Esophagus squamous epithelium (tissue), 5 donors: ENCODE measurements at places on chromosomes 12 and 14.

DNA sequence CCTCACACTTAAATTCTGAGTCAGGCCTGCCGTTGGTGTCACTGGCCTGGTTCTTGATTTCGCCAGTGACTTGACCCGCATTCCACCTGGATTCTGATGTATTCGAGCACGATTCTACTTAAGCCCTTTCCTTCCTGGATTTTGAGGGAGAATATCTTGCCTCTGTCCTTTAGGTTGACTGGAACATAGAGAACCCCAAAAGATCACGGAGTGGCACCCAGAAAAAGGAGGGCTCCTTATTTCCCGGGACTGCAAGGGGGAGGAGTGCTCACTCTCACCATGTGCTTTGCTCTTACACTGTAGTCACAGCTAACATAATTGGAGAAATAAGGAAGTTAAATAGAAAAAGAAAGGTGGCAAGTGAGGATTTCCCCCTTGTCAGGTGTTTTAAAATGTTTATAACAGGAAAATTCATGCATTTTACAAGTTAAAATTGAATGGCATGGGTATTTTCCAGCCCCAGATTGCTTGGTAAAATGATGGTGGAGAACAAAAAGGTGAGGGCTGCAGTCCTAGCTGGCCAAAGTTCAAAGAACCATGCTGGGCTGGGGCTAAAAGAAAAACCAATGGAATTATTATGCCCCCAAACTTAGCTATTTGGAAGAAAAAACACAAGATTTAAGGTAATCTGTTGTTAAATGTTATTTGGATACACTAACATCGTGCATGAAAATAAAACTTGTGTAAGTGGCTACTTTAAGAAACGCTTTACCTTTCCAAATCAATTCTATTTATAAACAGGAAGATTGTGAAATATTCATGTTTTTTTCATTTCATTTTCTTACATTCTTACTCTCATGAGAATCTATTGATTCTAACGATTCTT is 8.9 kb downstream of the FOXA1 start:
- no peaks in the 10 kb centered on the region for H3K36me3 ChIP-seq
- peaks cover 95% of the 10 kb centered on the region for H3K27me3 ChIP-seq
- peak overlapping the region; percentile 92 for H3K27ac ChIP-seq
- DNase-seq = no peak

DNA sequence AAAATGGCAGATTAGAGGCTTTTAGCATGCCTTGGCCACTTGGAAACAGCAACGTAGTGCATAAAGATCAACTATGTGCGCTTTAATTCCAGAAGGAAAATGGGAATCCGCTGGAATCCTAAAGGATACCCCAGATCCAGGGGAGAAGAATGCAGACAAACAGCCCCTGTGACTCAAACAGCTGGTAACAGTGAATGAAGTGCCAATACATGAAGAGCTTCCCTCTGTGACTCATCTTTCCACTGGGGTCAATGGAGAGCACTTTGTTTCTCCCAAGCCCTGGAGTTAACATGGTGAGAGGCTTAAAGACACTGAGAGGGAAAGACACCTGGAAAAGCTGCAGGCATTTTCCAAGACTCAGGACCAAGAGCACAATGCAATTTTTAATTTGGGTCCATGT is 263.1 kb downstream of the CEP128 start:
- no peak overlapping the region for H3K27ac ChIP-seq
- no peak for DNase-seq
- no peaks in the 10 kb centered on the region for H3K36me3 ChIP-seq
- no peaks in the 10 kb centered on the region for H3K4me1 ChIP-seq

GRCh38 chr14:84273181-84273580 is 1256.8 kb upstream of the FLRT2 start:
- no peak for DNase-seq
- no peaks in the 10 kb centered on the region for H3K27me3 ChIP-seq
- H3K4me1 ChIP-seq = no peaks in the 10 kb centered on the region
- no peaks in the 10 kb centered on the region for H3K36me3 ChIP-seq

GRCh38 chr12:101086490-101087135 is 123.4 kb downstream of the SLC5A8 start:
- H3K27ac ChIP-seq = no peak overlapping the region
- no peak for DNase-seq
- no peaks in the 10 kb centered on the region for H3K27me3 ChIP-seq
- H3K36me3 ChIP-seq = no peaks in the 10 kb centered on the region
- no peak overlapping the region for H3K4me3 ChIP-seq

DNA sequence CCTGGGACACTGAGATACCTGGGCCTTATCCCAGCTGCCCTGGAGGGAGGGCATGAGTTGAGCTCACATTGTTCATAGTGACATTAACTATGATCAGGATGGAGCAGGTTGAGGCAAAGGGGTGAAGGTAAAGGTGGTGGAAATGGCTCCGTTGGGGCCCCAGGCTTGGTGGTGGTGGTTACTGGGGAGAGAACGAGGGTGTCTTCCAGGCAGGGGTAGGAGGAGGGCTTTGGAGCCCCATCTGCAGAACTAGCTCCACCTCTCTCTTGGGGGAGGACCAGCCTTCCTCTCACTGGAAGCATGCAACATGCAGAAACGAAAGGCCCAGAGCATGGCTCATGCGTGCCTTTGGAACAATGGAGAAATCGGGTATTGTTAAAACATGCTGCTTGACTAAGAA is 217.0 kb downstream of the SLC41A2 start:
- no peak for DNase-seq

DNA sequence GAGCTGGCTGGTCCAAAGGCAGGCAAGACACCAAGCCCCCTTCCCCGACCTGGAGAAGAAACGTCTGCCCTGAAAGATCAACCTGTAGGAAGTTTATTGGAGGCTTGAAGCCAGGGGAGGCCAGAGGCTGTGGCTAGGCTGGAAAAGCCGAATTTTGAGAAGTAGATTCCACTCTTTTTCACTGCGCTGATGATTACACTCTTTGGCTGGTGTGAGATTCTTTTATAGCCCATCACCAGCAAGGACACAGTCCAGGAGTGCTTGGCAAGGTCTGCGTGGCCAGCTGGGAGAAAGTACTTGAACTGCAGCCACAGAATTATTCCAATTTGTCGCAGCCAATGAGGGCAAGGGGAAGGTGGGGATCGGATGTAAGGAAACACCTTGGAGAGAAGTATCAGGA is 45.0 kb downstream of the SYNE3 start:
- H3K4me1 ChIP-seq = peaks cover 24% of the 10 kb centered on the region
- H3K36me3 ChIP-seq = peaks cover 5% of the 10 kb centered on the region
- H3K27ac ChIP-seq = no peak overlapping the region
- no peaks in the 10 kb centered on the region for H3K27me3 ChIP-seq

GRCh38 chr12:89965993-89966392 is 257.4 kb upstream of the ATP2B1 start:
- no peaks in the 10 kb centered on the region for H3K4me1 ChIP-seq
- DNase-seq = no peak
- H3K36me3 ChIP-seq = no peaks in the 10 kb centered on the region
- no peaks in the 10 kb centered on the region for H3K27me3 ChIP-seq

GRCh38 chr12:83801972-83802371 is 1110.6 kb downstream of the SLC6A15 start:
- H3K27me3 ChIP-seq = no peaks in the 10 kb centered on the region
- no peaks in the 10 kb centered on the region for H3K36me3 ChIP-seq
- H3K27ac ChIP-seq = no peak overlapping the region
- H3K4me1 ChIP-seq = no peaks in the 10 kb centered on the region

- no peak for DNase-seq
- H3K27ac ChIP-seq = no peak overlapping the region
- no peaks in the 10 kb centered on the region for H3K4me1 ChIP-seq
- no peaks in the 10 kb centered on the region for H3K27me3 ChIP-seq
- H3K4me3 ChIP-seq = no peak overlapping the region
Measured at GRCh38 chr12:42564996-42565395, 24.6 kb downstream of the PRICKLE1 start.

DNA sequence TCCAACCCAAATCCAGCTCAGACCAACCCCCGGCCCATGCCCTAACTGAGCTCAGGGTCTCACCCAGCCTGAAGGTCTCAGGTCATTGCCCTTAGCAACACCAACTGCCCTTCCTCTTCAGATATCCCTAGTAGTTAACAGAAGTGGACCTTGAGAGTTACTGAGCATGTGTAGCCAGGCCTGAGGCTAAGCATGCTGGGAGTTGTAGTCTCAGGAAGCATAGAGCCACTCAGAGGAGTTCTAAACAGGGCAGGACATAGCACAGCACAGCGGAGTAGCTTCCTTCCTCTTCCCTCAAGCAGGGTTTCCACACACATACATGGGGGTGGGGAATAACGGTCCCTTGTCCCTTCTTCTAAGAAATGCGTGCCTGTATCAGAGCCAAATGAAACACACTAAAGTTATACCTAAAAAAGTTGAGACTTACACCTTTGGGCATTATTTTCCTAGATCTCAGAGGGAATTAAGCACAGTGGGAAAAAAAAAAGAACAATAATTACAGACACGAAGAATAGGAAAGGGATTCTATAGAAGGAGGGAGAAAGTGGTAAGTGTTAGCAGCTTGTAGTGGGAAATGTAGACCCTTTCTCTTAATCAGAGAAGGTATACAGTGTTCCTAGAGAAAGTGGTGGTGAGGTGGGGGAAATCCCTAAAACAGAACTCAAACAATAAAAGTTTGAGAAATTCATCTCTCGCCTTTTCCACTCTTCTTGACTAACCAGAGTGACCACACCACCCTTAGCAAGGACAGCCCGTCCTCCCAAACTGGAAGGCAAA is 4.4 kb downstream of the KMT2D start:
- H3K36me3 ChIP-seq = peaks cover 30% of the 10 kb centered on the region
- no peak overlapping the region for H3K4me3 ChIP-seq
- DNase-seq = peak; percentile 23
- H3K4me1 ChIP-seq = peaks cover 38% of the 10 kb centered on the region

DNA sequence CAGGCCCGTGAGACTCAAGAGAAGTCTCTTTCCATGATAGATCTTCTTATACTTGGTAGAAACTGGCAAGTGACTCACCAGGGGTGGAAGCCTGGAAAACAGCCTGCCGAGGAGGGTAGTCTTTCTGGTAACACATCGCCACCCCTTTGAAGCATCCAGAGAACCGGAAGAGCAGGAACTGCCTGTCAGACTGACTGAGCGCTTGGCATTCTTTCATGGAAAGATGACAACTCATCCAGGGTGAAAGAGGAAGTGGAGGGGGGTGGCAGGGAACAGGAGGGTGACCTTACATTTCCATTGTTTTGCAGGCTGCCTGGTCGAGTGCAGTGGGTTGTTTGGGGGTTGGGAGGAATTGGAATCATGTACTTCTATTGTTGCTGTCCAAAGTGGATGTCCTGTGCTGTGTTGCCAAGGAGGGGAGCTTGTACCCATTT is 34.5 kb downstream of the PRKCH start:
- no peaks in the 10 kb centered on the region for H3K4me1 ChIP-seq
- H3K27me3 ChIP-seq = no peaks in the 10 kb centered on the region
- no peak overlapping the region for H3K4me3 ChIP-seq
- DNase-seq = no peak
